Mesendoderm (in vitro differentiated cells): ENCODE measurements at places on chromosomes 2 and 18.

GRCh38 chr2:188292348-188293239, 920 bp downstream of the GULP1 start:
- DNase-seq, result peak; percentile 94

GRCh38 chr2:54945391-54946219, 104.6 kb downstream of the RTN4 start:
- DNase-seq, result peak; percentile 41

DNA sequence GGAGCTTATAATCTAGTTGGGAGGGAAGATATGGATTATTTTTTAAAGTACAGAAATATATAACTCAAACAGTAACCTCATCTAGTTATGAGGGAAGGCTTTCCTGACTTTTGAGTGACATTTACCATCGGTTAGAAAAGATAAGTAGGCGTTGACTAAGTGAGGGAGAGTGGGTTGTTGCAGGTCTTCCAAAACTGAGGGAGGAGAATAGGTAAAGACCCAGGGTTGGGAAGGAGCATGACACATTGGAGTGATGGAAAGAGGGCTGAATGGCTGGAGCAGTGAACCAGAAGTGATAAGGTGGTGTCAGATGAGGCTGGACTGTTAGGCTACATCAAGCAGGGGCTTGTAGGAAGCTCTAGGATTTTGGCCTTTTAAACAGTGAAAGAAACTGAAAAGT, 10.6 kb upstream of the NUP35 start:
- no peak for DNase-seq

- no peak for DNase-seq
Measured at GRCh38 chr2:153939124-153939796, 67.5 kb downstream of the GALNT13 start.
